ENCODE measurements at places on chromosomes 5 and 9.
A peak's percentile ranks its signal among the peaks of the same experiment; 100 is the strongest.

GRCh38 chr5:39432696-39433530 lies 8.1 kb upstream of the DAB2 start:
- DNase-seq = no peak

DNA sequence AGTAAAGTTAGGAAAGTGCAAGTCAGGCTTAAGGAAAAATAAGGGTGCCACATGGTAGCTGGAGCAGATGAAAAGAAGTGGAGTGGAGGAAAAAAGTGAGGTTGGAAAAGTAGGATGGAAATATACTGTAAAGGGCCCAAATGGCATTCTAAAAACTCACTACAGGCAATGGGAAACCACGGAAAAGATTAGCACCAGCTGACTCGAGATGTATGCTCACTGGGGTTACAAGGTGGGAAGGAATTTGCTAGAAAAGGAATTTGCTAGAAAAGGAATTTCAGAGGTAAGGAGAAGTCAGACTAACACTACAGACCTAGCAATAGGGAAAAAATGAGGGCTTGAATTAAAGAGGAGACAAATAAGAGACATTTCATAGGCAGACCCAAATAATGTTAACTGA lies 3.6 kb downstream of the PSMD5 start:
- DNase-seq = no peak

GRCh38 chr5:117249086-117249815 lies 674.6 kb upstream of the SEMA6A start:
- no peak for DNase-seq

GRCh38 chr9:136544548-136544963 lies 1.3 kb downstream of the NOTCH1 start:
- peak; percentile 68 for DNase-seq

DNA sequence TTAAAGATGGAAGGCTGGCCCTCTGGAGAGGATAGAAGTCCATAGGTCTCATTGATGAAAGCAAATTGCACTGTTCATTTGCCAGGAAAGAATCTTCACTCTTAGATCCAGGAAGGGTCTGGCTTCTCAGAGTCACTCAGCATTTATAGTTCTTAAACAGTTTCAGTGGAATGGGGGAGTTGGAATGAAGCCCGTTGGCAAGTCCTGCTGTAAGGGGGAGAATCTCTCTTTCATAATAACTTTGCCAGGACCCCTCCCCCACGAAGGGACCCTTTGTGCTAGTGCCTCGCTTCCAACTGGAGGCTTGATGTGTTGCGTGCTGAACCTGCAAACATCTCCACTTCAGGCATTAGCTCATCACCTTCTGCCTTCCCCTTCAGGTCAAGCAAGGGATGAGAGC lies 57.1 kb downstream of the ENTREP1 start:
- DNase-seq = no peak

GRCh38 chr9:20227166-20227874 lies 395.0 kb downstream of the MLLT3 start:
- DNase-seq = no peak

DNA sequence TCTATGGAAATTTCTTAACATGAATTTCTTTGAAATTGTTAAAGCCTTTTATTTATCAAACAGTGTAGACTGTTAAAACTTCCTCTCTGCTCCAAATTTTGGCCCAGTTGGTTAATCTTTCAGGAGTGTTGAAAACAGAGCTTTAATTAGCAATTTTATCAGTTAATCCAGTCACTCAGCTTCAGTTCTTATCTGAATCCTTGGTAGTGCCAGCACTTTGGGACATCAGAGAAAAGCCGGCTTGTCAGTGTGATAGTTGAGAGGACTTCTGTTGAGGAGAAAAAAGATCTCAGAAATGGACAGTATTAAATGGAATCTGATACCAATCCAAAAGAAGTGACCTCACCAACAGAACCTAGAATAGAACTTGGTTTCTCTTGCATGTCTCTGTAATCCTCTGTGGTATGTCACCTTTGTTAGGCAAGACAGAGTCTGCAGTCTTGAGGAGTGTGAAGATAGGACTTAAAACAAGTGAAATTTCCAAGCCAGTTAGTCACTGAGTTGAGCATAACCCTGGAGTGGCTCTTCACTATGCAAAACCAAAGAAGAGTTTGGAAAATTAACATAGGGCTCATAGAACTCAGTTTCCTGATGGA lies 251.8 kb downstream of the NNT start:
- no peak for DNase-seq

DNA sequence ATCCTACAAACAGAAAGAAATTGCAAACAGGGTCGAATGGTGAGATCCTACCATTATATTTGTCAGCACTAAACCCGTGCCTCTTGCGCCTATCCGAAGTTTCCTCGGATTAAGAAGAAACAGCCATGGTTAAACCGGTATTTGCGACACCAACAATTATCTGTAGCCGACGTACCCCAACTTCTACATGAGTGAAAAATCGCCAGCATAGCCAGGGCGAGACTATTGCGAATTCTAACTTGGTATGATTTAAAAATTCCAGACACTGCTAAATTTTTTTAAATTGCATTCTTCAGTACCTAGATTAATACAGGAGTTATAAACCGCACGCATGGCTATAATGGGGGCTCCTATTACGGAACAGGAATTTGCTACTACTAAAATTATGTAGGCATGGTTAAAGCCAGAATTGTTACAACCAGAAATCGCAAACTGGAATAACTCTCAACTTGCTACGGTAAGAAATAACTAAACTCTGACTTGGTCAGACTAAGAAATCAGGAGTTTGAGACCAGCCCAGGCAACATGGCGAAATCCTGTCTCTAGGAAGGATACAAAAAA lies 25.3 kb upstream of the ANXA2R start:
- DNase-seq = no peak

DNA sequence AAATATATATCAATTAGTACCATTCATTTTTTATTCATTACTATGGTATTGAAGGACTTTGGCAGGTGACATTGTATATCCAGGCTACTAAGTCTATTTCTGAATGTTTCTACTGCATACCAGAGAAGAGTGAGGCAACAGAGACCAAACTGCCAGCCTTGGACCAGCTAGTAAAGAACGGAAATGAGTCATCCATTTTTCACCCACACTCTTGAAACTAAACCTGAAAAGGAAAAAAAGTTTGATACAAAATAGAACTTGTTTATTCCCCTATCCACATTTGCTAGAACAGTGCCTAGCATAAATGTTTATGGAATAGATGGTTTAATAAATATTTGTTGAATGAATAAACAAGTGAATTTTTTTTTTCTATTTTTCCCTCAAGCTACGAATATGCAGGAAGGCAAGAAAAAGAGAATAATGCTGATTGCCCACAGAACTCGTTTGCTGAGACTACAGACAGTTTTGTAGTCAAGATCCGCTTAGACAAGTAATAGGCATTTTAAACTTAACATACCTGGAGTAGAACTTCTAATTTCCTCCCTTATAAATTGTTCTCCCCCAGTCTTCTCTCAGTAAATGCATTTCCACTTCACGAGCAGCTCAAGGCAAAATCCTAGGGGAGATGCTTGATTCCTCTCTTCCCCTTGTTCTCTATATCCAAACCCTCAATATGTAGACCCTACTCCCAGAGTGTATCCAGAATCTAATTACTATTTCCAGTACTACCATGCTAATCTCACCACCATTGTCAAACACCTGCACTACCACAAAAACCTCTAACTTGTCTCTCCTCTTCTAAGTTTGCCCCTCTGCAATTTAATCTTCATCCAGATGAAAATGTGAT lies 146.2 kb upstream of the RASA1 start:
- peak; percentile 70 for DNase-seq
